ENCODE measurements at places on chromosomes 2 and 18.

- DNase-seq: no peak
Observed at GRCh38 chr2:115574667-115575066, 1132.2 kb downstream of the DPP10 start.

DNA sequence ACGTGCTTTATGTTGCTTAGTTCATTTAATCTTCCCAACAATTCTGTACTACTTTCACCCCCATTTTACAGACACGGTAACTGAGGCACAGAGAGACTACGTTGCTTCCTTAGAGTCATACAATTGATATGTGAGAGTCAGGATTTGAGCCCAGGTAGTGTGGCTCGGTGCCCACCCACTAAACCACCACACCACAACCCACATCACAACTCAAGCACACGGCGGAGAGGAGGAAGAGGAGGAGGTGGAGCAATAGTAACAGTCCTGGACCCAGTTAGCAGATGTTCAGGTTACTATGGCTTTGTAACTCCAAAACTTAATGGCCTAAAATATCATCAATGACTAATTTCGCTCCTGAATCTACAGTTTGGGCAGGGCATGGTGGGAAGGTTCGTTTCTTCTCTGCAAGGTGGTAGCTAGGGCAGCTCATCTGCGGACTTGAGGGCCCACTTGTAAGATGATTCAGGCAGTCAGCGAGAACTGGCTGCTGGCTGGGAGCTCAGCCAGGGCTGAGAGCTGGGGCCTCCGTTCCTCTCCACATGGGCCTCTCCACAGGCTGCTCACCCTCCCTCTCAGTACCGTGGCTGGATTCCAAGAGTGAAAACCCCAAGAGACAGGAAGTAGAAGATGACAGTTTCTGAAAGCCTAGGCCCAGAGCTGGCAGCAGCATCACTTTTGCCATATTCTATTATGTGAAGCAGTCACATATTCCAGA, 167.1 kb downstream of the ZFP36L2 start:
- no peak for DNase-seq

DNA sequence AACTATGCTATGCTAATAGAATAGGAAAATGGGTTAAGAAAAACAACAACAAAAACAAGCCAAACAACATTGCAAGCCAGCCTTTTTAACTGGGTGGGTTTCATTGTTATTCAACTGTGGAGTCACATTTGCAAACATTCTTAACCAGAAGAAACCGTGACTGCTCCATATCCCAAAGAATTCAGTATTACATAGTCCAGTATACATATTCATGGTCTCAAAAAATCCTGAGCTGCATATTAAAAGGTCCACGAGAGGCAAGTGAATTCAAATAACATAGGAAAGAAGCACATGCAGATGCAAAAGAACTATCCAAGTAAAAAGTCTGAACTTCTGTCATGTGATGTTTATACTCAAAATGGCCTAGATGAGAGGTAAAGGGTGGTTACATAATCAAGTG, 179.1 kb upstream of the ETAA1 start:
- no peak for DNase-seq

- no peak for DNase-seq
Observed at GRCh38 chr18:7856733-7857132, 289.6 kb downstream of the PTPRM start.

GRCh38 chr18:66616523-66616983, 12.7 kb upstream of the CDH19 start:
- peak; percentile 24 for DNase-seq

GRCh38 chr18:35458677-35459441, 38.9 kb downstream of the INO80C start:
- DNase-seq: peak; percentile 8

DNA sequence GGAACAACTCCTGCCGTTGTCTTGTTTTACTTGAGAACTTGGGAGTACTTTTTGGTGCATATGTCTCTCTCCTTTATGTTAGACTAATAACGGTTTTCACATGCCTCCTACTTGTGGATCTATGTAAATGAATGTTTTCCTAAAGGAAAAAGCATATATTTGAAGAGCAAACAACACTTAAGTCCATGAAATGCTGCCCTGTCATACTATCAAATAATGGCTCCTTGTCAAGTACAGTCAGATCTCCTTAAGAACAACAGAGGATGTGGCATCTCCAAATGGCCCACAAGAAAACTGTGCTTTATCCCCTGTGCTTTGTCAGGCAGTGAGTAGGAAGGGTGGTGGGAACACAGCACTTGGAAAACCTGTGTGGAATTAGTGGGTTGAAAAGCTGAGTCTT, 198.2 kb downstream of the PTGR3 start:
- no peak for DNase-seq

- DNase-seq: peak; percentile 42
Observed at GRCh38 chr2:127527001-127527804, 914 bp upstream of the IWS1 start.

GRCh38 chr2:197982565-197982964, 178.2 kb downstream of the PLCL1 start:
- no peak for DNase-seq

GRCh38 chr2:28906376-28906775, 11.9 kb downstream of the WDR43 start:
- no peak for DNase-seq

- DNase-seq: no peak
Observed at GRCh38 chr18:78868330-78869316, 111.0 kb upstream of the SALL3 start.

DNA sequence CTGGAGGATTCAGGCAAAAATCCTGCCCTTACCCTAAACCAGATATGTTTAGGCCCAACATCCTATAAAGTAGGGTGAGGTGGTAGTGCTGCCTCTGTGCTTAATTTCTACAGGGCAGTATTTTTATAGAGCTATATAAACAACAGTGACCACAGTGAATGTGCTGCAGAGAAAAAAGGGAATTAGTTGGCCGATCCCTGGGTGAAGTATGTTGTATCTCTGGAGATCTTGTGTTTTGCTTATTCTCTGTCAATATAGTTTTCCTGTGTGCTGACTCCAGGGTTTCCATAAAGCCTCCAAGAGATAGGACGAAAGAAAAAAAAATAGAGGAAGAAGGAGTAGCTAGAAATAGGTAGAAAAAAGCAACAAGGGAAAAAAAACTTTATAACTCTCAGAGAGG, 88.9 kb upstream of the THOC1 start:
- DNase-seq: no peak

DNA sequence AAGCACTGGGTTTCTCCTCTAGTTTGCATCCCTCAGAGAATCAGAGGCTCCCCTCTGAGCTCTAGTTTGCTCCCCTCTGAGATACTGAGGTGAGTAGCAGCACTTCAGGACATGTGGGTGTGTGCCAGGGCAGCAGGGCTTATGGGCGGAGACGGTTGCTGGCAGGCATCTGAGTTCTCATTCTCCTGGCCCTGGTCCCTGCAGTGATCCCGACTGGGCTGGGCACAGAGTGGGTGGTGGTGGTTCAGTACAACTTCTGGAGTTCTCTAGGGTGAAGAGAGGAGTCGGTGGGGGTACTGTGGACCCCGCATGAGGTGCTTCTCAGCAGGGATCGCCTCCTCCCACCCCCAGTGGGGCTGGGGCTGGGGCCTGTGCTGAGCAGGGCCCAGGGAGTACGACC, 47.9 kb downstream of the BOLA3 start:
- no peak for DNase-seq

- no peak for DNase-seq
Observed at GRCh38 chr2:145702305-145702704, 1182.4 kb upstream of the ZEB2 start.

GRCh38 chr2:79530443-79530842, 17.6 kb downstream of the CTNNA2 start:
- peak; percentile 34 for DNase-seq

Measured in MM.1S (cell line).